ENCODE measurements at places on chromosomes 1 and 21.

- DNase-seq = no peak
Observed at GRCh38 chr1:59230622-59231021, 66.3 kb upstream of the FGGY start.

DNA sequence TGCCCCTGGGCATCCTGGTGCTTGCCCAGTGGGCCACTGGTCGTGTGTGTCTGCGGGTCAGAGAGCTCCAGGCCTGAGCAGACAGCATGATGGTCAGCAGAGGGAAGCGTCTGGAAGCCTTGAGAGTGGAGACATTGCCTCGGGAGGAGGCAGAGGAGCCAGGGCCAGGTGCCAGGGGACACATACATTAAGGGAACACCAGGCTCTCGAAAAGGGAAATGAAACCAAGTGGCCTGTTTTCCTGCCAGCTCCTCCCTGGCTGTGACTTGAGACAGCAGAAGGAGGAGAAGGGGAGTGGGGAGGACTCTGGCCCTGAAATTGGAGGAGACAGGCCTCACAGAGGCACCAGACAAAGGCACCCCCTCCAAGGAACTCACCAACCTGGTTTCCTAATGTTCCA lies 62.4 kb upstream of the LRP8 start:
- DNase-seq = peak; percentile 36

DNA sequence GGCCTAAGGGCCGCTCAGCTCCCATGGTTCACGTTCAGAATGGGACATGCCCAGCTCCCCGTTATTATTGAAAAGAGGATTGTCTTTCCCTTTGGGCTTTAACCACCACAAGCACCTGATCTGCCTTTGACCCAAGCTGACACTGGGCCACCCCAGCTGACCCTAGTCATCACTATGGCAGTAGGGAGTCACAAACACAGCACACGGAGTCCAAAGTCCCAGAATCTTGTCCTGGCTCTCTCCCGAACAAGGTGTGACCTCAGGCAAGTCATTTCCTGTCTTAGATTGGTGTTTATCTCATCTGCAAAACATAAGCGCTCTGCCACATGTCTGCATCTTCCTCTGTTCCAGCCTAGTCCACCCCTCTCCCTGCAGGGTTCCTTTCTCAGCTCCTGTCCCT lies 31.5 kb downstream of the IGFN1 start:
- no peak for DNase-seq

DNA sequence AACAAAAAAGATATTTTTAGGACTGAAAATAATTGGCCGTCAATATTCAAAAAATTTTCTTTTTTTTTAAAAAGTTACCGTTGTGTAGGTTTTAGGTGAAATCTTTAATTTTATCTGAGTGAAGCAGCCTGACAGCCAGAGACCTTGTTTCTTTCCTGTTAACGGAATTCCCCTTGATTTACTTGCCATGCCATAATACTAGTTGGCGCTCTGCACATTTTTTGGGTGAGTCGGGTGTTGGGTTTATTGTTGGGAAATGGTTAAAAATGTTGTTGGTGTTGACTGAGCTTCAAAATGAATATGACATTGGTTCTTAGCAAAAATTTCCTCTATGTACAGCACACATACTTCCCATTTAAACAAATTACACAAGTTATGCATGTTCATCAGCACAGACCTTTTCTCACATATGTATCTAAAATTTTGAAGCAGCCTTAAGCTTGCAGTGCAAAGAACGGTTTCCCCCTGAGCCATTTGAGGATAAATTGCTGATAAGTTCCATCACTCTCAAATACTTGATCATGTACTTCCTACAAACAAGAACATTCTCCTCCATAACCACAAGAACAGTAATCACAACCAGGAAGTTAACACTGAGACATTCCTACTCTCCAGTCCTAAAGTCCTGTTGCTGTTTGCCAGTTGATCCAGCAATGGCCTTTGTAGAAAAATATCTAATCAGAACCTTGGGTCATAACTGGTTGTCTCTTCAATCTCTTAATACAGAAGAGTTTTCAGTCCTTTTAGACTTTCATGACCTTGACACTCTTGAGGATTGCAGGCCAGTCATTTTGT lies 34.2 kb downstream of the CAMTA1 start:
- no peak for DNase-seq

DNA sequence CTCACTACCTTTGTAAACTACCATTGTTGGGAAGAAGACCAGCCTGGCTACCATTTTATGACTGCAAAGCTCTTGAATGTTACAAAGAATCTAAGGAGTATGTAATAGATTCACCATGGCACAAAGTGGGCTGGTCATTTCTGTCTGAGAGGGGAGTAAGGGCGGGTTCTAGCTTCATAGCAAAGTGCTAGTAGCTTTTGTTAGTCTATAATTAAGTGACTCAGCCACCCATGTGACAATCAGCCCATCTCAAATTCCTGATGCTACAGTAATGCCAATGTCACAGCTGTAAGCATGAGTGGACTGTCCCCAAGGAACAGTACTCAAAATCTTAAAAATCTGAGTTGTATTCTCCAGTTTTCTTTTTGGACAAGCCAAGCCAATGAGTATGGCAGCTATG lies 15.4 kb upstream of the OTUD3 start:
- DNase-seq = no peak
